ENCODE measurements at places on chromosomes 1 and 21.
A peak's percentile ranks its signal among the peaks of the same experiment; 100 is the strongest.

- no peak for DNase-seq
Measured at GRCh38 chr1:31180338-31180737, 59.3 kb downstream of the NKAIN1 start.

DNA sequence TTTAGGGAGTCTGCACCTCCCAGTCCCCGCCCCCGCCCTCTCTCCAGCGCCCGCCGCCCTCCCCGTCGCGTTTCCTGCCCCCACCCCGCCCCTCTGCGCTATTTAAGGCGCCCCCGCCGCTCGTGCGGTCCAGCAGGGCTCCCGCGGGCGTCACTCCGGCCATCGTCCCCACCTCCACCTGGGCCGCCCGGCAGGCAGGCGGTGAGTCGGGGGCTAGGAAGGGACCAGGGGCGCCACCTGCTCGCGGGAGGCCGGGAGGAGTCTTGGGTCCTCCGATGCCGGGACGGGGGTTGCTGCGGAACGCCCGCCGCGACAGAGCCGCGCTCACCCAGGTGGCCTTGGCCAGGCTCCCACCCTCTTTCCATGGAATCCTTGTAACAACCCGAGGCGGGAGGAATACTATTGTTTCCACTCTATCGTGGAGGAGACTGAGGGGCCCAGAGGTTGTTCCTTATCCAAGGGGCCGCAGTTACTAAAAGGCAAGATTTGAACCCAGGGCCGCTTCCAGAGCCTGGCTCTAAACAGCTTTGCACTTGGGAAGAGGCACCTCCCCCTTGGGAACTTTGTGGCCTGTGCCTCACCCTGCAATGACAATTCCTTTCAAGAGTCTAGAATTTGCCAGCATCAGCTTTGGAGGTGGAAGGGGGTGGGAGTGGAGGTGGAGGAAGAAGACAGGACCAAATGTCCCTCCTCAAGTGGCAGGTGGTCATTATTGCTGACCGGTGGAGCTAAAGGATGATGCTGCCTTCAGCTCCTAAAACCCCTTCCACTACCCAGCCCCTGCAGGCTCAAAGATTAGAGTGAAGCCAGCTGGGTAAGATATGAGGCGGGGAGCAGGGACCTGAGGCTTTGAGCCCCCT, at the start of gene GJA4:
GJA4 (plus strand) TSS at position 132 of the 860 bp plus-strand sequence. CDS start 1,215 bp downstream, outside the sequence.
- no peak for DNase-seq

GRCh38 chr21:20570824-20571232, 427.4 kb upstream of the NCAM2 start:
- DNase-seq = no peak

GRCh38 chr1:91706140-91706957, 179.6 kb downstream of the TGFBR3 start:
- no peak for DNase-seq

- DNase-seq = peak; percentile 78
Measured at GRCh38 chr1:95002540-95003432, 70.0 kb downstream of the ALG14 start.

GRCh38 chr1:182720463-182720862, 36.1 kb upstream of the RGS8 start:
- no peak for DNase-seq

- no peak for DNase-seq
Measured at GRCh38 chr1:185291652-185292051, 25.4 kb downstream of the IVNS1ABP start.

DNA sequence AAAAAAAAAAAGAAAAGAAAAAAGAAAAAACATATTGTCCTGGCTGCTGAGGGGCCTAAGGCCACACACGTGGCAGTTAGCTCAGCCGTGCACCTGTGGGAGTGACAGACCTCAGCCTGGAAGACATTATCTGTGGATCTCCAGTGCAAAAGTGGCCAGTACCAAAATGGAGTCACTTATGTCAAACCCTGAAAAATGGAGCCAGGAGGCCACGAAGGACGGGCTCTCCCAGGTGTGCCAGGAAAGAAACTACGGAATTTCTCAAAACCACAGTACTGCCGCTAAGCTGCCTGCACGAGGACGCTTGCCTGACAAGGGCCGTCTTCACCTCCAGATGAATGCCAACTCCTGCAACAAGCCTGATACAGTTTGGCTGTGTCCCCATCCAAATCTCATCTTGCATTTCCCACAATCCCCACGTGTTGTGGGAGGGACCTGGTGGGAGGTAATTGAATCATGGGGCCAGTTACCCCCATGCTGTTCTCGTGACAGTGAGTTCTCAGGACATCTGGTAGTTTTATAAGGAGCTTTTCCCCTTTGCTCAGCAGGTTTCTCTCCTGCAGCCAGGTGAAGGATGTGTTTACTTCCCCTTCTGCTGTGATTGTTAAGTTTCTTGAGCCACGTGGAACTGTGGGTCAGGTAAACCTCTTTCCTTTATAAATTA, 5.3 kb upstream of the MIB2 start:
- DNase-seq = no peak

DNA sequence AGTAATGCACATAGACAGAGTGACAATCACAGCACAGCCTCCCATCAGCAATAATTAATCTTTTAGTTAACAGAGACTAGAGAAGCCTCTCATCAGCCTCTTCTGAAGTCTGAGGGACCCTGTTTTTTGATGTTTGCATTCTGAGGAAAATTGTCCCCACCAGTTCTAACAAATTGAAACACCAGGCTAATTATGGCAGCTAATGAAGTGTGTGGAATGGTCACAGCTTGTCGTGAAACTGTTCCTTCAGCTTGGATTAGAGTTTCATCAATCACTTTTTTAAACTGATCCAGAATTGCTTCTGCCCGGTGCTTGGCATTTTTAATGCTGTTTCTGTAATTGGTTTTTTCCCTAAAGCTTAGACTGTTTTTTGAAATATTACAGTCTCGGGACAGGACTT, 208.0 kb downstream of the SPATA17 start:
- DNase-seq = no peak

GRCh38 chr1:156051011-156051725, 2.4 kb downstream of the UBQLN4 start:
- DNase-seq = no peak

DNA sequence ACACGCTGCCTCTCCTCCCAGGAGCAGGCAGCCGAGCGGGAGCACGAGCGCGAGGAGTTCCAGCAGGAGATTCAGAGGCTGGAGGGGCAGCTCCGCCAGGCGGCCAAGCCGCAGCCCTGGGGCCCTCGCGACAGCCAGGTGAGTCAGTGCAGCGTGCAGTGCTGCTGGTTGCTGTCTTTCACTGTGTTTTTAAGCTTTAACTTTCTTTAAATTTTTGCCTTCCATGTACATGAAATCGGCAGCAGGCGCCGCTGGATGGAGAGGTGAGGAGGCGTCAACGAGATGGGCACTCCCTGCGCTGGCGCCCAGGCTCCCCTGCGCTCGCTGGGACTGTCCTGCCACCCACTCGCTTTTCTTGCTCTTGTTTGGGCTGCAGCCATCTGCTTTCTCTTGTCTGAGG, 60.7 kb upstream of the DIP2A start:
- DNase-seq = no peak

GRCh38 chr1:94009304-94009703, 100.1 kb upstream of the GCLM start:
- DNase-seq = no peak

DNA sequence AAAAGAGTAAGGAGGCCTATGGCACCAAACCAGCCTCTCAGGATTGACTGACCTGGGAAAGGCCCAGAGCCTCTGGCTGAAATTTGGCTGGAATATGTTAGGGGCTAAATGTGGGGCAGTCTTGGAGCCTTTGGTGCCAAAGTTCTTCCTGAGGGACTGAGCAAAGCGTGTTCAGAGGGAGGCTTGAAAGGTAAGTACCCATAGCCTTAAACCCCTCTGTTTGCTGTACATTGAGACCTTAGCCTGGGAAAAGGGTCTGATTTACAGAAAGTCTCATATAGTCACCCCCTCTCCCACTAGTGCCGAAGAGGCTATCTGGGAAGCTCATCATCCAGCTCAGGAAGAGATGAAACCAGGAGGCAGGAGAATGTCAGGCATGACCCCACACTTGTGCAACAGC, at the start of gene LCE4A:
LCE4A (plus strand) TSS at position 301 of the 400 bp plus-strand sequence. CDS start 916 bp downstream, outside the sequence.
- DNase-seq = no peak

- DNase-seq = no peak
Measured at GRCh38 chr1:72280131-72280530, 2.2 kb downstream of the NEGR1 start.

GRCh38 chr1:167486090-167486824, 32.1 kb downstream of the CD247 start:
- no peak for DNase-seq

DNA sequence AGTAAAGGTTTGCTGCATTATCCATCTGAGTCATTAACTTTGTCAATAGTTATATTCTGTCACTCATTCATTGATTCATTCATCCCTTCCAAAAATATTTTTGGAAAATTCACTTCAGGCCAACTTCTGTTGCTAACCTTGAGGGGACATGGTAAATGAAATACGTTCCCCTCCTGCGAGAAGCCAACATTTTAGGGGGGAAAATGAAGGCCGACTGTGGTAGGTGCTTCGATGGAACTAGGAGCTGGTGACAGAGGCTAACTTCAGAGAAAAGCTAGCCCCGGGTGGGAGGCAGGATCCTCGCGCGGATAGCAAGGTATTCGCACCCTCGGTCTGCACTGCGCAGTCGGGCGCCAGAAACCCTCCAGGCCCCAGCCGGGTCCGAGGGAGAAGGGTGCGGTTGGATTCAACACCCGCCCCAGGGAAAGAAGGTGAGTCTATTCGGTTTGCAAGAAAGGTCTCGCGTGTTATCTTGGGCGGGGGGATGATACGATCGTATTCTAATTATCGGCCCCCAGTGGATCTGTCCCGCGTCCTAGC, 646 bp upstream of the RRP15 start:
- DNase-seq = no peak

- no peak for DNase-seq
Measured at GRCh38 chr21:33843216-33843615, 72.4 kb downstream of the ATP5PO start.

DNA sequence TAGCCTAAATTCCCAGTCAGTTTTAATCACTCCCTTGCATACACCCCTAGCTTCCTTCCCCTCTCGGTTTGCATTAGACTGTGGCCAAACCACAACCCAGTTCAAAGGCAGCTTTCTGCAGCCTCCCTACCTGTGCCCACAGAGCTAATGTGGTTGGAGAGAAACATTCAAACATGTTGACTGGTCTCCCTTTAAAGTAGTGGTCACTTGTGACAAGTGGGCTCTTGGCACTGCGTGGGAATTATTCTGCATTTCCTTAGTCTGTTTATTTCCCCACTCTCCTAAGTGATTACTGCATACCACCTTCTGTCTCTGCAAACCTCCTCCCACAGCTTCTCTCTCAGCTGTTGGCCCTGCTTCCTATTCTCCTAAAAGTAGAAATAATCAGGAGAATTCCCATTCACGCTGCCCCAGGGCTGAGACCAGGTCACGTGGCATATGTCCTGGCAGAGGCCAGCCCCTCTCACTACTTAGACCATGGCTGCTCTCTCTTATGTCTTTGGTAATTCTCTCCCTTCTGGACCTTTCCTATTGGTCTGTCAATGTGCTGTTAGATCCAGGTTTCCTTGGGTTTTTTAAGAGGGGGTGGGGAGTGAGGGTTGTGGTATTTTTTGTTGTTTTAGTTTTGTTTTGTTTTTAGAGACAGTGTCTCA, 38.4 kb upstream of the CD101 start:
- no peak for DNase-seq

- DNase-seq = peak; percentile 26
Measured at GRCh38 chr21:25313829-25314228, 293.5 kb downstream of the MRPL39 start.

DNA sequence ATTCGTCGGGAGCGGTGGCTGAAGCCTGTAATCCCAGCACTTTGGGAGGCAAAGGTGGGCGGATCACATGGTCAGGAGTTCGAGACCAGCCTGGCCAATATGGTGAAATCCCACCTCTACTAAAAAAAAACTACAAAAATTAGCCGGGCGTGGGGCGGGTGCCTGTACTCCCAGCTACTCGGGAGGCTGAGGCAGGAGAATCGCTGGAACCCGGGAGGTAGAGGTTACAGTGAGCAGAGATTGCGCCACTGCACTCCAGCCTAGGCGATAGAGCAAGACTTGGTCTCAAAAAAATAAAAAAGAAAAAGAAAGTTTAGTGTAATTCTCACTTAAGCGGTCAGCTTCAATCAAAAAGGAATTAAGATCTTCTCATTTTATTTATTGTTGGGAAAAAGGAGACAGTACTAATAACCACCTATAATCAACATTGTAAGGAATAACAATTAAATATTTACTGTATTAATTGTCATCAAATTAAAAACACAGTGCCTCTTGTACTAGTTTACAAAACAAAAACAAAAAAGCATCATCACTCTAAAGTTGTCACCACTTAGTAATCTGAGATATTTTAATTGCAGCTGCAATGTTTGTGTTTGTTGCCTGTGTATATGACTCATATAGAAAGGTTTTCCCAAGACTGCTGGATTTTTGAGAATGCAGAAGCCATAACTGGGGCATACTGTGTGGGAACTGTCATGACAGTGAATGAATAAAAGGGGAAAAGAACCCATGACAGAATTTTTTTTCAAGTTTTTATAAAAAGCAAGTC, 3.7 kb downstream of the FBXO42 start:
- DNase-seq = no peak

- DNase-seq = no peak
Measured at GRCh38 chr1:91600431-91601337, 100.0 kb downstream of the CDC7 start.

- DNase-seq = no peak
Measured at GRCh38 chr21:43624339-43624738, 34.9 kb downstream of the HSF2BP start.
